ENCODE measurements at places on chromosomes 3 and 15. TPM values are rescaled to one million over a fixed set of nuclear protein-coding genes. Genes with fewer than 3 reads are reported as not detected.
A peak's percentile ranks its signal among the peaks of the same experiment; 100 is the strongest.

DNA sequence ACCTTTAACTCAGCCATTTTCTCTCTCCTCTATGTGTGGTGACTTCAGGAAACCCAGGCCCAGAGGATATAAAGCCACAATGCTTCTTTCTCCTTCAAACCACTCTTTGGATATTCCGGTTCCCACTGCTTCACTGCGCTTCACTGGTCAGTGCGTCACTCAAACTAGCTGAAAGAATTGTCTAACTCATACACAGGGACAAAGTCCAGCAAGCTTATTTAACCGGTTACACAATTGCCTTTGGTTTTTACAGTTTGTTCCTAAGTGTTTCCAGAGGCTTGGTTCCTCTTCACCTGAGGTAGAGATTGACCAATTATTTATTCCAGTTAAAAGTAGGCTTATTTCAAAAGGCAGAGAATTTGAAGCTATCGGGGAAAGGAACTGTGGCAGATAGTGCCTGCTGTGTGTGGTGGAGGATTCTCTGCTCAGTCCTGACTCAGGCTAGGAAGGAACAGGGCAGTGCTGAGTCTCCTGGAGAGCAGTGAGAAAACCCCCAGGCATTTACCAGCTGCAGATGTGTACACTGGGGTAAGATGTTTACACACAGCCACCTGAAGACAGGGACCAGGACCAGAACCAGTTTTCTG is at the start of gene HGD:
Gene HGD (minus strand): TSS at position 145 of the 587 bp plus-strand sequence. CDS start 128 bp downstream, at position 17.
- no peak for DNase-seq

GRCh38 chr3:167976516-167977361 is 119.0 kb downstream of the GOLIM4 start:
- DNase-seq = no peak

DNA sequence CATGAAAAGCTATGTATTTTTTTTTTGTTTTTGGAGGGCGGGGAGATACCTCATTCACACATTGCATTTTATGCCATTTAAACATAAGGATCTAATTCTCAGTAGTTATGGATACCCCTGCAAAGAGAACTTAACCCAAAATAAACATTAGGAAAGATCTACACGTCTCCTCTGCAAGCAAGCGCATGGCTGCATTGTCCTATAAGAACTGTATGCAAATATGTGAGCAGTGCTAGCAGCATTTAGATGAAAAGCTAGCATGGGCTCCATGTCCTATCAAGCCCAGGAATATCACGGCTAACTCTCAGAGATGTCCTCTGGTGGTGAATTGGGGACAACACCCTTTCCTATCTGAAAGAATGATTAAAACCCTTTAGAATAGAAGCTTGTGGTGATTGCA is 292.8 kb downstream of the MEX3B start:
- no peak for DNase-seq

DNA sequence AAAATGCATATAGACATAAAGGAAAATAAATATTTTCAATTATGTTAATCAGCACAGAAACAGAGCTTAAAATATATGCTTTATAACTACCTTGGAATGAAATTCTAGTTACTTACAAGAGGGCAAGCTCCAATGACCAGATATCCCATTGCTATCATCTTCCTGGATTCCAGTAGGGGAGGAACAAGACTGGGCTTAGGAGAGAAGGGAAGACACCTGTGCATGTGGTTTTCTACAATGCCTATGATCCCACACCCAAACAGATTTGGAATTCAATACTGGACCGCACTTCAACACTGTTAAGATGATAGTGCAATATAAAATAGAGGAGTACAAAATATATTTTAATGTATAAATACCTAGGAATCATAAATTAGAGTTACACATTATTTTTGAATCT is 79.6 kb downstream of the ARPP21 start:
- DNase-seq = no peak

DNA sequence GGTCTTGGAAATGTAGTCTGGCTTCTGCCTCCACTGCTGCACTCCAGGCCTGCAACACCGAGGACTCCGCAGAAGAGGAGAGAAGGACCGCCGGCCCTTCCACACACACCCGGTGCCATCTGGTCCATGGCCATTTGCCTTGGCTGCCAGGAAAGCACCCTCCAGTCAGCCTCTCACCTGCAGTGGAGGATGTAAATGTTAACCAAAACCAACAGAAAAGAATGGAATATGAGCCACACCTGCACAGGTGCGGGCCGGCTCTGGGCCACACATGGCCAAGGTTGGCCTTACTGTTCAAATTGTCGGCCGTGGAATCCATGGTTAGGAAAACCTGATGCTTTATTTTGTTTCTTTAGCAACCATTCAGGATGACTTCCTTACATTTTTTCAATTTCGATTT is 178.3 kb upstream of the C2CD4B start:
- DNase-seq = no peak

DNA sequence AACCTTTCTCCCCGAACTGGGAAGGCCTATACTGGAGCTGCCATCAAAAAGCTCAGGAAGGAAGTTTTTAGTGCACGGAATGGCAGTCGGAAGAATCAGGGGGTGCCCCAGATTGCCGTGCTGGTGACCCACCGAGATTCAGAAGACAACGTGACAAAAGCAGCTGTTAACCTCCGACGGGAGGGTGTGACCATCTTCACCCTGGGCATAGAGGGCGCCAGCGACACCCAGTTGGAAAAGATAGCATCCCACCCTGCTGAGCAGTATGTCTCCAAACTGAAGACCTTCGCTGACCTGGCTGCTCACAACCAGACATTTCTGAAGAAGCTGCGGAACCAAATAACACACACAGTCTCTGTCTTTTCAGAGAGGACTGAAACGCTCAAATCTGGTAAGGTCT is 48.2 kb downstream of the COL6A6 start:
- DNase-seq = no peak

DNA sequence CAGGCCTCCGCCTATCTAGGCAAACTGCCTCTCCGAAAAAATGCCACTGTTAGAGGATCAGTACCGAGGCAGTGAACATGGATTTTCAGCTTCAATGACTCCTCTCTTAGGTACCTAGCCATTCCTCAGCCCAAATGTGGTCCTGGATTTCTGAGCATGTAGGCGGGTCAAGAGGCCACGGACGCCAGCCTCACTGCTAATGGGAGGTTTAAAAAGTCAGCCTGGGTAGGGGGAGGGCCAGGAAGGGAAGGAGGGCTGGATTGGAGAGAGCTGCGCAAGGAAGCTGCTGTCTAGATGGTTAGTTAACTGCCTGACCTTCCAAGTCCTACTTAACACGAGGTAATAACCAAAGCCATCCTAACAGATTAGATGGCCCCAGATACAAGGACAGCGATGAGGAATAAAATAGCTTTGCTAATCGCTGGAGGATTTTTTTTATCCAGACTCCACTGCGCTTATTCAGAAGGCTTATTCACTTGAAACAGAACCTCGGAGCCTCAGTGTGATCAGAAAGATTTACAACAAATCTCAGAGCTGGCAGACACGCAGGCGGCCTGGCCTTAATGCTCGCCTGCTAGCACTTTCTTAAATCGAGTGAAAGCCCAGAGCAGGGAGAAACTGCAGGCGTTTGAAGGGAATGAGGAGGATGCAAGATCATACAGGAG is 34.3 kb downstream of the TLE3 start:
- no peak for DNase-seq

- no peak for DNase-seq
Measured at GRCh38 chr15:71804226-71804625, 6.1 kb upstream of the NR2E3 start.

DNA sequence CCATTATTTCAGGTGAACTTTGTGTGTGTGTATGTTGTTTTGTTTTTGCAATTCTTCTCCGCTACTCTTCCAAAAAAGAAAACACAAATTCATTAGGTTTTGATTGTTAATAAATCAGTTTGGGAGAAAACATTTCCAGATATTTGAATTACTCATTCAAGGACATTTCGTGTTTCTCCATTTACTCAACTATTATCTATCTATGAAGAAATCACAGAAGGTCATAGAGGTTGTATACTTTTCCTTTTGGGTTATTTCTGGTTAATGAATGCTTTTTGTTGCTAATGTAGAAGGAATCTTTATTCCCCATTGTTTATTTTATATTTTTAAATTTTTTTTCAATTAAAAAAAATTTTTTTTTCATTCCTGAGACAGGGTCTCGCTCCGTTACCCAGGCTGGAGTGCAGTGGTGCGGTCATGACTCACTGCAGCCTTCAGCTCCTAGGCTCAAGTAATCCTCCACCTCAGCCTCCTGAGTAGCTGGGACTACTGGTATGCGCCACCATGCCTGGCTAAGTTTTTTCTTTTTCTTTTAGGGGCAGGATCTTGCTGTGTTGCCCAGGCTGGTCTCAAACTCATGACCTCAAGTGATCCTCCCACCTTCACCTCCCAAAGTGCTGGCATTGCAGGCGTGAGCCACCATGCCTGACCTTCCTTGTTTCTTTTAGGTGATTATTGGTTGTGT is 28.4 kb downstream of the IGF1R start:
- DNase-seq = no peak

DNA sequence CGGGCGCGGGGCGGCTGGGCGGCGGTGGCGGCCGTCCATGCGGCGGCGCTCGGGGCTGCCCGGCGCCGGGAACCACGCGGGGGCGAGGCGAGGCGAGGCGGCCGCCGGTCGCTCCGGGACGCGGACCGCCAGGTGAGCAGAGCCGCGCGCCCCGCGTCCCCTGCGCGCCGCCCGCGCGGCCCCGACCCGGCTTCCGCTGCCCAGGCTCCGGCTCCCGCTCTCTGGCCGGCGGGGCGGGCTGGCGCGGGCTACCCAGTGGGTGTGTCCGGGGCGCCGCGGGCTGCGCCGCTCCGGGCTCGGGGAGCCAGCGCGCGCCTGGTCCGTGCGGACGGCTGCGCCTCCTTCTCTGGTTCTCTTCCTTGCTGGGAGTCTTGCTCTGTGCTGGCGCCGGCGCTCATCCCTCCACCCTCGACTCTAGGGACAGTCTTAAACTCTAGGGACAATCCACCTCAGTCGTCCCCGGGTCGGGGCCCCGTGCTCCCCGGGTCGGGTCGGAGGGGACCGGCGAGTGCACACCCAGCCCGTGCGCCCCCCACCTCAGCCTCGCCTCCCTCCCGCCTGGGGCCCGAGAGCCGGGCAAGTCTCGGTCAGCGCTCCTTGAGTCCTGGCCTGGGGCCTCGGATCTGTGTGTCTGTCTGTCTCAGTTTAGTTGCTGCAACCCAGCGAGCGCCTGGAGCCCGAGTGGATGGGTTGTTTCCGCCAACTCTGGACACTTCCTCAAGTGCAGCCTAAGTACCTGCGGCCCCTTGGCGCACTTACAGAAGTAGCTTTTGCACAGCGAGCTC is 488 bp downstream of the THSD4 start:
- DNase-seq = no peak

- DNase-seq = no peak
Measured at GRCh38 chr3:98600412-98601095, 7.1 kb upstream of the CPOX start.

GRCh38 chr15:26095710-26096330 is 232.7 kb upstream of the ATP10A start:
- no peak for DNase-seq

GRCh38 chr15:85047271-85047948 is 65.8 kb downstream of the PDE8A start:
- DNase-seq = peak; percentile 17

GRCh38 chr3:173733029-173733652 is 335.6 kb downstream of the NLGN1 start:
- no peak for DNase-seq

DNA sequence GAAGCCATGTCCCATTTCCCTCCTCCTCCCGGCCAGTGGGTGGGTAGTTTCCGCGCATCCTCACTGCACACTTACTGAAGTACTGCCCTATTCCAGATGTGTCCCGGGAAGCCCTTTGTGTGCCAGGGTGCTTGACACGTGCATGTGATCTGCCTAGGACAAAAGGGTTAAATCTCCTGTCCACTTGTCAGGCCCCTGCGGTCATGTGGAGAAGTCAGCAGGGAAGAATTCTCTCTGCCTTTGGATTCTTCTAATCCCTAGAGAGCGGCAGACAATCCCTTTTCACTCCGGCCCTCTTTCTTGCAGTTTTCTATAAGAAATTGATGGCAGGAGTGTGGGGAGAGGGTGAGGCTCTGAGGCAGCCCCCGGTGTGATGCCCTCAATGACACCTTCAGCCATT is 19.8 kb downstream of the ST8SIA2 start:
- no peak for DNase-seq

DNA sequence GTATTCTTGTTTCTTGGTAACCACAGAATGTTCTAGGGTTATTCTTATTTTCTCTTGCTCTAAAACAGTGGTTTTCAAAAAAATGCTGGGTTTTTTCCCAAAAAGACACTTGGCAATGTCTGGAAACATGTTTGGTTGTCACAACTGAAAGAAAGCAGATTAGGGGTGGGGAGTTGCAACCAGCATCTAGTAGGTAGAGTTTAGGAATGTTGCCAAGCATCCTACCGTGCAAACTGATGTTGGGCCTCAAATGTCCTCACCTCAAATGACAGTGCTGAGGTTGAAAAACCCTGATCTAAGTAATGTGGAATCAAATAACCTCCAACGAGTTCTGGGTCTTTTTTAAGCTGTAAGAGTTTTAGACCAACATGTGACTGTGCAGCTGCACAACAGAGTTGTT is 270.5 kb upstream of the STT3B start:
- no peak for DNase-seq

- DNase-seq = no peak
Measured at GRCh38 chr3:196273655-196274054, 13.9 kb downstream of the PCYT1A start.

DNA sequence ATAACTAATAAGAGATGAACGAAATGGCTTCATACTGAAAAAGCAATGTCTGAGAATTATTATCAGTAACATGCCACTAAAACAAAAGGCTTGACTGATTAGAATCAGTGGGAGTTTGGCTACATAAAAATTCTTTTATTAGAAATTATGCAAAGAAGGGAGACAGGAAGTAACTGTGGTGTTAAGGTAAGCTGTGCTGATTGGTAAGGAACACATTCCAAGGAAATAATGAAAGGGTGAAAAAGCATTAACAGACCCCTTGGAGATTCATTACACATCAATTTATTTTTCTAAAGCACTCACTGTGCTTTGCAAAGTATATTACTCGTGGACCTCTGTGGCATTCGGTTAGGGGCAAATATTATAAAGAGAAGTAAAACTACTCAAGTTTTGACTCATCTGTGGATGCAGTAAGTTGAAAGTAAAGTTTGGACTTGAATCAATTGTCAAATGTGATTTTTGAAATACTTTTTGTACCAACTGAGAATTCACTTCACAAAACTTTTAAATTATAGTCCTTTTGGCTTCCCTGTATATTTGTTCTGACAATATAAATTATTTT is 176.1 kb upstream of the ZPLD1 start:
- no peak for DNase-seq

DNA sequence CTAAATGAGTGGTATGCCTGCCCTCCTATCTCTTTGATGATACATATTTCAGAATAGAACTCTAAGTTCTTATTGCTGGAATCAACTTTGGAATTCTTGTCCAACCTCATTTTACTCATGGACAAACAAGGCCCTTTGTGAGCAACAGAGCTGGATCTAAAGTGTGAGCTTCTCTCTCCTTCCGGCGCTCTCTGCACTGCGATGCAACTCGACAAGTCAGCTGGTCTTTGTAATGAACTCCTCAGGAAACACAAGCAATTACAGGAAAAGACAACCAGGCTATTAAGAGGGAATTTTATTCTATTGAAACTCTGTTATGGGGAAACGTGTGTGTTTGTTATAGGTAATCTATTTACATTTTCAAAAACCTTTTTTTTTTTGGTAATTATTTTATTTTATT is 20.3 kb upstream of the NRROS start:
- DNase-seq = no peak

- no peak for DNase-seq
Measured at GRCh38 chr3:115862849-115863248, 239.5 kb downstream of the GAP43 start.

GRCh38 chr3:22713936-22714335 is 489.2 kb upstream of the UBE2E2 start:
- no peak for DNase-seq

Gene EFHB
- 0.74 TPM for polyA plus RNA-seq

Gene FILIP1L
- 0.96 TPM for polyA plus RNA-seq

Gene CPEB1
- not detected for polyA plus RNA-seq

Gene NR1I2
- polyA plus RNA-seq = not detected

Gene COL6A6
- 0.04 TPM for polyA plus RNA-seq

Gene CEP97
- polyA plus RNA-seq = 4.9 TPM
